ENCODE measurements at places on chromosomes 2 and 18.

DNA sequence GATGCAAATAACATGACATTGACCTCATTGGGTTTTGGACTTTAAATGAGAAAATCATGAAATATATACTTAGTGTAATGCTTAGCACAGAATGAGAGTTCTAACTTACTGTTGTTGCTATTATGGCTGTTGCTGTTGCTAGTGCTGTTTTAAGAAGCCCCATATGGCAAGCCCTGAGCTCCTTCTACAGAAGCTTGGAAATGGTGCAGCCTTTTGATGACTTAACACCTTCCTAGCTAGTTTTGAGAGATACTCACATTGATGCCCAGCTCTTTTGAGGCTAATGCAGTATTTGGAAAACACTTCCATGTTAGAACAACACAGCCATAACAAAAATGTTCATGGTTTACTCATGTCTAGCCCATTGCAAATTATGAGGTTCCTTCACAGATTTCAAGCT, 30.9 kb downstream of the OSR1 start:
- DNase-seq: no peak

DNA sequence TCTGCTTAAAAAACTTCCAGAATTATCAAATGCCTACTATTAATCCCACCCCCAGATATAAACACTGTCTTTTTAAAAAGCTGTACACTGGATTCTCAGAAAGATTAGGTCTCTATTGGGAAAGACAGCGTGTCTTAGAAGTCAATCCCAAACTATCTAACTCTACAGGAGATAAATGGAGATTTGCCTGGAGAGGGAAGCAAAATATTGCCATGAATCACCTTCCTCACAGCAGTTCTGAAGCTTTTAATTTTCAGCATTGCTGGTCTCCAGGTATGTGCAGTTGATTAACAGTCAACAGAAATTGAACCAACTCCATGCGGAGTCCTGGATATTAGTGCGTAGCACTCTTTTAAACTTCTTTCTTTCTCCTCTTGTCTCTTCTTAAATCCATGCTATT, 122.2 kb downstream of the DSC3 start:
- DNase-seq: no peak

DNA sequence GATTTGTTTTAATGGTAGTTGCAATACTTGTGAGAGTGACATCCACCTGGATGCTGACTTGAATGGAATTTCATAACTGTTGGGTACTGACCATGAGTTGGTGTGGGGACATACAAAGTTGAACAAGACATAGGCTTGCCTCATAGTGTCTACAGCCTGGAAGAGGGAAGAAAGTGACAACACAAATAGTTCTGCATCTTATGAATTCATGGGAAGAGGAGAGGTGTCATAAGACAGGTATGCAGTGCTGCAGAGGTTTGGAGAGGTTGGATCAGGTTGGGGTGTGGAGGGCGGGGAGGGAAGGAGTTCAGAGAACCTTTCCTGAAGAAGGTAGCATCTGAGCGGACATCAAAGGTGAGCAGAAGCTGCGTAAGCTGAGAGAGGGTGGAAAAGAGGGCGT, 44.0 kb downstream of the HRH4 start:
- DNase-seq: no peak

- no peak for DNase-seq
Observed at GRCh38 chr2:167450364-167450763, 562.1 kb downstream of the XIRP2 start.

- no peak for DNase-seq
Observed at GRCh38 chr2:160783474-160783873, 289.9 kb upstream of the RBMS1 start.

GRCh38 chr18:22539051-22539765, 121.5 kb upstream of the CTAGE1 start:
- DNase-seq: no peak

DNA sequence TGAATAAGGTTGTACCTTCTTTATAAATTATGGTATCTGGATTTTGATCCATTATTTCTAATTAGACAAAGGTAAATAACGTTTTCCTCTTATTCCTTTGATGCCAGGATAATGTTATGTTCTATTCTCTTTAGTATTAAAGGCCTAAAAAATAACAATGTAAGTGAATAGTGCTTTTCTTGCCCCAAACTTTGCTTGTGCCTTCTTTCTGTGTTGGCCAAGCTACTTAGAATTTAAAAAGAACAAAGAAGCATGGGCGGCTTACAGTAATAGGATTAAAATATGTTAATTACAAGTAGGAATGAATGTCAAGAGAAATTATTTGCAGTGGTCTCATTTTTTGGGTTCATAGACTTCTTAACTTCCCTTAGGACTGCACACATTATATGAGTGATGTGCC, 105.0 kb upstream of the FSIP2 start:
- no peak for DNase-seq

- no peak for DNase-seq
Observed at GRCh38 chr2:222900354-222900753, 39.5 kb downstream of the ACSL3 start.

GRCh38 chr2:64750001-64750816, 96.5 kb upstream of the SERTAD2 start:
- DNase-seq: no peak

GRCh38 chr2:75498907-75499306, 61.8 kb downstream of the EVA1A start:
- no peak for DNase-seq

DNA sequence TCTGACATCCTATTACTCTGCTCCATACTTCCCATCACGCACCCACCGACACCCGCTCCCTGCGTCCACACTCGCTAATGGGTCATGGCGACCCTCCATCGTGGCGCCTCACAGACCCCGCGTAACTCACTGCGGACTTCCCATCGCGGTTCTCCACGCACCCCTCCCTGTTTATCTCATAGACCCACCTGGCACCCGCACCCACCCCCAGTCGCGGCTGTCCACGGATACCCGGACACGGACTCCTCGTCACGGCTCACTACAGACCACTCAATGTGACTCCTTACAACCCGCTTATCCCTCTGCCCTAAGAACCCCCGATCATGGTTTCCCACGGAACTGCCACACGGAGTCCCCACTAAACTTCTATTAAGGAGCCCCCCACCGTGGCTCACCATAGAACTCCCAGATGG, 458 bp downstream of the CXXC1 start:
- no peak for DNase-seq

GRCh38 chr2:71944806-71945602, 202.7 kb downstream of the CYP26B1 start:
- no peak for DNase-seq

GRCh38 chr2:120230515-120231471, 7.6 kb upstream of the TMEM185B start:
- no peak for DNase-seq

DNA sequence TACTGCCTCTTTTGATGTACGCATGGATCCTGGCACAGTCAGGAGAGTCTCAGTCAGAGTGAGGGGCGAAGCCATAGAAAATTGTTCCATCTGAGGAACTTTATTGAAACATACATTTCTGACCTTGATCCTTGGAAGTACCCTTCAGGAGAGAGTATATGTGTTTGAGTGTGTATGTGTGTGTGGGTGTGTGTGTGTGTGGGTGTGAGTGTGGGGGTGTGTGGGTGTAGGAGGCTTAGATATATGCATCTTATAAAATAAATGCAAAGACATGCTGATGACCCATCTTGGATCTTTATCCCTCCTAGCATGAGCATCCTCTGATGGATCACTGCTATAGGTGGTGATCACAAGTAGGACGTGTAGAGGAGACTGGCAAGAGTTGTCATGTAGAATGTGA, 93.5 kb downstream of the SETBP1 start:
- DNase-seq: no peak

DNA sequence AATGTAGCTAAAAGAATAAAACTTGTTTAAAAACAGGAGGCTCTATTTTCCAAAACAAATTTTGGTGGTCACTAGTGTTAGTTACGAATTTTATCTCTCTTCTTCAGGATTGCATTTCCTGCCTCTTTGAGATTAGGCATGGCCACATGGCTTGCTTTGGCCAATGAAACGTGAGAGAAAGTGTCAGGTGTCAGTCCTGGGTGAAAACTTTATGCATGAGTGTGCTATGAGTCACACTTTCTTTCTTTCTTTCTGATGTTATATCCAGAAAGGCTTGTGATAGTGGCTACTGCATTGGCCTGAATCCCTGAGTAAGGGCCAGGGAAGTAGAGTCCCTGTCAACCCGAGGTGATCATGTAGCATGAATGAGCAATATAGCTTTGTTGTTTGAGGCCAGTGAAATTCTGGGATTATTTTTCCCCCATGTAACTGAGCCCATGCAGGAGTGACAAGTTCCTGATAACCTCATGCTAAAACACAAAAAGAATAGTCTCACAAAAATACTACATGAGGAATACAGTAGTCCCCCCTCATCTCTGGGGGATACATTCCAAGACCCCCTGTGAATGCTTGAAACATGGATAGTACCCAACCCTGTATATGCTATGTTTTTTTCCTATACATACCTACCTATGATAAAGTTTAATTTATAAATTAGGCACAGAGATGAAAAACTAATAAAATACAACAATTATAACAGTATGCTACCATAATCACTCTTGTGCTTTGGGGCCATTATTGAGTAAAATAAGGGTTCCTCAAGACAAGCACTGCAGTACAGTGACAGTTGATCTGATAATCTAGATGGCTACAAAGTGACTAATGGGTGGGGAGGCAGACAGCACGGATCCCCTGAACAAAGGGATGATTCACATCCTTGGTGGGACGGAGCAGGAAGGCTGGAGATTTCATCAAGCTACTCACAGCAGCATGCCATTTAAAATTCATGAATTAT, 109.5 kb downstream of the CDC42EP3 start:
- DNase-seq: peak; percentile 69

DNA sequence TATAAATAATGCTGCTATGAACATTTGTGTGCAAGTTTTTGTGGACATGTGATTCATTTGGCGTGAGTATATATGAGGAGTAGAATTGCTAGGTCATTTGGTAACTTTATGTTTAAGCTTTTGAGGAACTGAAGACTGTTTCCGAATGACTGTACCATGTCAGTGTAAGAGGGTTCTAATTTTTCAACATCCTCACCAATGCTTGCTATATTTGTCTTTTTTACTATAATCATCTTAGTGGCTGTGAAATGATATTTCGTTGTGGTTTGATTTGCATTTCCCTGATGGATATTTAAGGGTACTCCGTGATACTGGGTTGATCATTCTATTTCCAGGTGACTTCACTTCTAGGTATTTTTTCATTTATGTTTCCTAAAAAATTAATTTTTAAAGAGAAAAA, 241.1 kb downstream of the BCL2 start:
- no peak for DNase-seq

GRCh38 chr2:55173438-55174054, 58.5 kb downstream of the CLHC1 start:
- no peak for DNase-seq

- DNase-seq: no peak
Observed at GRCh38 chr18:24414349-24415003, 12.0 kb upstream of the IMPACT start.

GRCh38 chr2:138910427-138910826, 130.2 kb upstream of the NXPH2 start:
- no peak for DNase-seq

All from amniotic stem cell (primary cell).